ENCODE measurements at places on chromosomes 6 and 20. TPM values are rescaled to one million over a fixed set of nuclear protein-coding genes. Genes with fewer than 3 reads are reported as not detected.

- no peak for DNase-seq
Observed at GRCh38 chr6:28914941-28915340, 8.8 kb downstream of the TRIM27 start.

BMP6 gene
- polyA plus RNA-seq, result 5.0 TPM

SALL4 gene
- polyA plus RNA-seq, result not detected

DNA sequence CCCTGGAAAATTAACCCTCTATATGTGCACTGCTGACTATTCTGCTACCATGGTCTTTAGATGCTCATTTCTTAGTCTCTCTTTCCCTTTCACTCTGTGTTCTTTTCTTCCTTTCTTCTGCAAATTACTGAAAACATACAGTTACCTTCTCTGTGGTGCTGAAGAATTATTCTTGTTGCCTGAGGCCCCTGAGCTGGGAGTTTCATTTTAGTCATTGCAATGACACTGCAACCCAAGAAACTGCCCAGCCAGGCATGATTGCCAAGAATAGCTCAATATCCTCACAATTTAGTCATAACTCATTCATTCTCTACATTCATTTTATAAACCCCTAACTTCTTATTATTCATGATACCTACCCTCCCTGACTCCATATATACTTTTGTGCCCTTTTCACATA, 245.8 kb upstream of the RAB32 start:
- no peak for DNase-seq

NT5E gene
- 13.1 TPM for polyA plus RNA-seq

PRRT1 gene
- polyA plus RNA-seq, result 4.0 TPM

DNA sequence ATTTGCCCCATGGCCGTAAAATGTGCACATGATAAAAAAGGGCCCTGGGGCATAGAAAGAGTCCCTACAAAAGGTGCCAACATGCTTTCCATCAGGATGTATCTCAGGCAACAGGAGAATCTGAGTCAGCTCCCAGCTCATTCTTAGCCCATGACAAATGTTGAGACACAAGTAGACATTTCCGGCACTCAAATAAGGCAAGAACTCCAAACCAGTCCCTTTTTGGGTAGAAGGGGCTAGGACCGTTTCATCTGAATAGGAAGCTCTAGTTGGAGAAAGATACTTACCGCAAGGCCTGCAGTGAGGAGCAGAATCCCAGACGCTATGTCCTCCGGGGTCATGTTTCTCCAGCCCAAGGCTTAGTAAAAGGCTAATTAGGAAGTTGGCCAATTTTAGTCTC, 261.0 kb upstream of the RIN2 start:
- no peak for DNase-seq

ELOVL5 gene
- polyA plus RNA-seq, result 20.5 TPM

CGAS gene
- 1.1 TPM for polyA plus RNA-seq

GRCh38 chr6:106244931-106245330, 80.6 kb downstream of the ATG5 start:
- DNase-seq, result no peak

SLC32A1 gene
- polyA plus RNA-seq, result not detected

GRCh38 chr6:133034509-133035206, 206.5 kb upstream of the EYA4 start:
- DNase-seq, result no peak

All from kidney (tissue), 22 donors.